ENCODE measurements at places on chromosomes 5 and 9. TPM values are rescaled to one million over a fixed set of nuclear protein-coding genes. Genes with fewer than 3 reads are reported as not detected.

Gene ECM2
- total RNA-seq = 38.5 TPM

Gene PCDHB8
- total RNA-seq = 1.2 TPM

Gene HTR1A
- total RNA-seq = not detected

Gene FRMPD1
- not detected for total RNA-seq

Gene TAF1L
- not detected for total RNA-seq

Gene FOXD4L4
- under 0.01 TPM for total RNA-seq

Gene ARRDC1
- total RNA-seq = 14.6 TPM

Gene RAB3C
- not detected for total RNA-seq

Gene NDUFB6
- 26.8 TPM for total RNA-seq

Gene NRG2
- 4.5 TPM for total RNA-seq

Data from hair follicle dermal papilla cell (primary cell).